AG20443 (cell line): ENCODE measurements at places on chromosomes 1 and 21.

DNA sequence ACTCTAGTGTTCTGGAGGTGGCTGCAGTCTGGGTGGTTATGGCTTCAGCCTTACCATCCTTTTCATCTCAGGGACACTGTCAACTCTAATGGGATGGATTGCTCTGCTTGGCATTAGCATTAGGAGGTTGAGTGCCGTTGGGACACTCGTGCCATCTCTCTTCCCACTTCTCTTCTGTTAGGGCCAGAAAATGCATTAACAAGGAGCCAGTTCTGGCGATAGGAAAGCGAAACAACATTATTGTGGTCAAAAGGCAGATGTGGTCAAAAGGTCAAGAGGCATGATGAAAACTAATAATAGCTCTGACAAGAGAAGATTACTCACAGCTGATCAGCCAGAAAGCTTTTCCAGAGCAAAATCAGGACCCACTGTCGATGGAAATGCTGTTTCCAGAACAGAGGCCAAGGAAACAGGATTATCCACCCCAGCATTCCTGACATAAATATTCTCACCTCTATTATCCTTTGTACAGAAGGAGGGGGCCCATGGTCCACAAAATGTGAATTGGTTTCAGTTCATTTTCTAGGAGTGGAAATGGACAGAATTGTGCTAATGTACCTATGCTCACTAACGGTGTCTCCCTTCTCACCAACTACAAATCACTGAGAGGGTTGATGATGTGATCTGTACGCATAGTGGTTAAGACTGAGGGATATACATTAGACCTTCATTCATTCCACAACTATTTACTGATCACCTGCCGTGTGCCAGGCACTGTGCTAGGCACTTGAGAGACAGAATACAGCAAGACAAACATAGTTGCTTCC is 72.0 kb downstream of the ST6GALNAC5 start:
- peak; percentile 61 for DNase-seq

DNA sequence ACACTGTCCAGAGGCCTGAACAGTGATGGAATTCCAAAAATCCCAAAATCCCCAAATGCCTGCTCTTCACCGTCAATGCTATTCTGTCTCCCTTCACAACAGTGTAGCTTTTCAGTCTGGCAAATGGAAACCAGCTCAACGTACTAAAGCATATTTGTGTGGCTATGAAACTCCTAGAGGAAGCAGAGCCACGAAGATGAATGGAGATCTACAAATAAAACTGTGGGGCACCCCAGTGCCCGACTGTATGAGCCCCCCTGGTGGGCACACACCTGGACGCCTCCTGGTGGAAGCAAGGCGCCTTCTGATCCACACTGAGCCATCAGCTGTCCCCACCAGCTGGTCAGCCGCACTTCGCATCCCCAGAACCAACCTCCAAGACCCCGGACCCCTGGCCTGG is 129.1 kb upstream of the SOD1 start:
- no peak for DNase-seq

GRCh38 chr1:228109073-228109961 is at the start of gene MRPL55:
Gene MRPL55 (minus strand): TSS chr1:228109299. CDS start chr1:228108260, 1,039 bp downstream.
- DNase-seq, result peak; percentile 97

DNA sequence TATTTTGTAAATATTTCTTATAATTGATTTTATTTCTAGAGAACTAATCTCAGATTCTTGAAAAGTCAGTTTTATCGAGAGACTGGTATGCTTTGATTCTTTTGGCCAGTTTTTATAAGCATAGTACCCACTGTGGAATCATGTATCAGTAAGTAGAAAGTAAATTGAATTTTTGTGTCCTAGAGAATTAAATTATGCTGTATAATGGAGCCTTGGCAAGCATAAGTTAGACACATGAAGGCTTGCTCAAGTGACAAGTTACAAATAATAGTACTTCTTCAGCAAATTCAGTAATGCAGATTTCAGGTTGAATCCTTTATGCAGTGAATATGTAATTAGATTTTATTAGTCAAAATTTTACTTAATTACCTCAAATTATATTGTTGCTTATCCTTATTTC is 40.1 kb downstream of the ADGRL2 start:
- no peak for DNase-seq

DNA sequence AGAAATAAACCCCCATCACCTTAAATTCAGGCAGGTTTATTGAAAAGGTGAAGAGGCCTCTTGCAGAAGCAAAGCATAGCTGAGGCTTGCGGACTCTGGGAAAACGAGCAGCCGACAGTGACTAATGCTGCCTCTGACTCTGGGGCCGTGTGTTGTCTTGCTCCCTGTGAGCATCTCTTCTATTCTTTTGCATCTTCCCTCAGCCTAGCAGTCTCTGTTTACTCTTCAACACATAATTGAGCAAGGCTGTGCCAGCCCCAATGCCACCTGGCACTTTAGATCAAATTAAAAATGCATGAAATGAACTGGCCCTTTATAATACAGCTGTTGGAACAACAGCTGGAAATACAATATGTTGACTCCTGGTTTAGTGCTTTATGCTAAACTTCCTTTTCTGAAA is 18.4 kb upstream of the REG4 start:
- DNase-seq, result no peak

- DNase-seq, result no peak
Measured at GRCh38 chr1:156749419-156750118, 1.9 kb downstream of the HDGF start.

GRCh38 chr1:177354247-177354646 is 183.5 kb downstream of the BRINP2 start:
- DNase-seq, result no peak

- no peak for DNase-seq
Measured at GRCh38 chr1:206415942-206416341, 54.3 kb upstream of the IKBKE start.

DNA sequence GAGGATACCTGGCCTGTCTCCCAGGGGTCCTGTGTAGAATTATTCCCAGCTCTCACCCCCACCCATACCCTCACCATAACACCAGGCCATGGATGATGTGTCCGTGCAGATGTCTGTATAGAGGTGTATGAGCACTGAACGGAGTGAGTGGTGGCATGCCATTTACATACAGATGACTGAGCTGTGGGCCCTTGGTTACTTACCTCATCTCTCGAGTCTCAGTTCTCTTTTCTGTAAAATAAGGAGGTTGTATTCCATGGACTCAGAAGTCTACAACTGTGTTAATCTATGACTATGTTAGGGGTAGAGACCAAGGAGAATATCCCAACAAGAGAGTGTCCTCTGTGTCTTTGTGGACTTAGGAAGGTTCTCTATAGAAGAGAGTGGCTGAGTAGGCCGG is 65.6 kb upstream of the CD1D start:
- DNase-seq, result no peak

GRCh38 chr1:230216896-230217295 is 149.9 kb downstream of the GALNT2 start:
- no peak for DNase-seq

- no peak for DNase-seq
Measured at GRCh38 chr1:118254491-118255425, 69.7 kb upstream of the SPAG17 start.

- no peak for DNase-seq
Measured at GRCh38 chr1:117985973-117986372, 56.4 kb downstream of the WDR3 start.

DNA sequence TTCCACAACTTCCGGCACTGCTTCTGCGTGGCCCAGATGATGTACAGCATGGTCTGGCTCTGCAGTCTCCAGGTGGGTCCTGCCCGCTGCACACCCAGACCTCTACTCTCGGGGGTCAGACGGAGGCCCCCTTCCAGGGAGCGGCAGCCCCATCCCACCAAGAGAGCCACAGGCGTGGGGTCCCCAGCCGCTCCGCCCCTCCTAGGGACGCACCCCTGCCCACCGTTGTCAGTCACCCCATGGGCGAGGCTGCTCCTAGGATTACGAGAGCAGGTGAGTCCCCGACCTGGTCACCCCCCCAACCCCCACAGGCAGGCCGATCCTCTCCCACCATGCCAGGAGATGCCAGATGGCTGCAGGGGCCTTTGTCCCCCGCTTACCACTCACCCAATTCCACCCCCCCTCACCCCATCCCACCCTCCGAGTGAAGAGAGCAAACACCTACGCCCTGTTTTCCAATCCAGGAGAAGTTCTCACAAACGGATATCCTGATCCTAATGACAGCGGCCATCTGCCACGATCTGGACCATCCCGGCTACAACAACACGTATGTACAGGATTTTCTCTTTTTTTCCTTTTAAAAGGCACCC is 107.0 kb downstream of the PDE9A start:
- no peak for DNase-seq

- no peak for DNase-seq
Measured at GRCh38 chr1:168009322-168009721, 72.5 kb upstream of the MPC2 start.

GRCh38 chr21:22573834-22574233 is 1575.6 kb downstream of the NCAM2 start:
- no peak for DNase-seq

GRCh38 chr1:42167611-42168390 is 3.3 kb upstream of the GUCA2A start:
- DNase-seq, result no peak

GRCh38 chr1:39799770-39800470 is 11.3 kb upstream of the BMP8B start:
- peak; percentile 86 for DNase-seq

DNA sequence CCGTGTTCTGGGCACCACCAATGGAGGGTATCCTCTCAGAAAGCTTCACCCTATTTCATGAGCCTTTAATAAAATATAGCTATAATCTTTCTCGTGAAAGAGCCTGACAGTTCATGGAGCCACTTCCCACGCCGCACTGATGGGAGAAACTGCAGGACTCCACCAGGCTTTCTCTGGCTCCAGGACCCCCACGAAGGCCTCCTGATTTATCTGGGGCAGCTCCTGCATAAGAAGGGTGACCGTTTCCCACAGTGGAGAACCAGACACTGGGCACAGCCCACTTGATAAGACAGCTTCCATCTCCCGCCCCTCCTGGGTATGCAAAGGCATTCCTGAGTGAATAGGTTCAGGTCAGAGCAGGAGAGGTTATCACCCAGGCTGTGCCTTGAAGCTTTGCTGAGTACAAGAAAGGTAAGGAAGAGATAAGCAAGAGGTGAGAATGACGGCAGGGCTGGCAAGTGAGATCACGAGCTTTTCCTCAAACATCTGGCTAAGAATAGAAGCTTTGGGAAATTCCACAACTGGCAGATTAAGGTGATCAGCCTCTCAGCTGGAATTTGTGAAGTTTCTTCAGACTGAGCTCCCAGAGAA is 499.8 kb downstream of the KIF26B start:
- no peak for DNase-seq

DNA sequence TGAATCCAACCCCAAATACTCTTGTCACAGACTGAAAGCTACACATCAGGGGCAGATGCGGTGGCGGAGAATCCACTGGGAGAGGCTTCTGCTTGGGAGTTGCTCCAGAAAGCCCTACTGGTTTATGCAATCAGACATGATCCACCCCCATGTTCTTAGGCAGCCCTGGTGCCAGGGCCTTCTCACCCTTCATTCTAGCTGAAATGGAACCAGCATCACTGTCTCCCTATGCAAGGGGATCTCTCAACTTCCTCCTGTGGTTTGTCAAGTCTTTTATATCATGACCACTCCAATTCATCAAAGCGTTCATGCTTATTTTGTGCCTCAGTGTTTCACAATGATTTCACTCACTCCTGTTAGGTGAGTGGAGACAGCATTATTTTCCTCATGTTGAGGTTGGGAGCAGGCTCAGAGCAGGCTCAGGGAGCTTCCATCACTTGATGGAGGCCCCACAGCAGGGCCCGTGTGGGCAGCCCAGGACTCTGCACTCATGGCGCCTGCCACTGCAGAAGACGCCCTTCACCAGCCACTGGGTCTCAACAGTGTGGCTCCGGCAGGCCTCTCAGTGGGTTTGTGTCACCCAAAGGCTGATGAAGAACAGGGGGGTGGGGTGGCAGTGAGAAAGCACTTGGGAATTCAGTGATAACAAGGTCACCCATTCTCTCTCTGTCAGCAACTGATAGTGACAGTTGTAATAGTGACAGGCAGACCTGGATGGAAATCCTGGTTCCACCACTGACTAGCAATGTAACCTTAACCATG is 67.1 kb downstream of the CD58 start:
- no peak for DNase-seq

DNA sequence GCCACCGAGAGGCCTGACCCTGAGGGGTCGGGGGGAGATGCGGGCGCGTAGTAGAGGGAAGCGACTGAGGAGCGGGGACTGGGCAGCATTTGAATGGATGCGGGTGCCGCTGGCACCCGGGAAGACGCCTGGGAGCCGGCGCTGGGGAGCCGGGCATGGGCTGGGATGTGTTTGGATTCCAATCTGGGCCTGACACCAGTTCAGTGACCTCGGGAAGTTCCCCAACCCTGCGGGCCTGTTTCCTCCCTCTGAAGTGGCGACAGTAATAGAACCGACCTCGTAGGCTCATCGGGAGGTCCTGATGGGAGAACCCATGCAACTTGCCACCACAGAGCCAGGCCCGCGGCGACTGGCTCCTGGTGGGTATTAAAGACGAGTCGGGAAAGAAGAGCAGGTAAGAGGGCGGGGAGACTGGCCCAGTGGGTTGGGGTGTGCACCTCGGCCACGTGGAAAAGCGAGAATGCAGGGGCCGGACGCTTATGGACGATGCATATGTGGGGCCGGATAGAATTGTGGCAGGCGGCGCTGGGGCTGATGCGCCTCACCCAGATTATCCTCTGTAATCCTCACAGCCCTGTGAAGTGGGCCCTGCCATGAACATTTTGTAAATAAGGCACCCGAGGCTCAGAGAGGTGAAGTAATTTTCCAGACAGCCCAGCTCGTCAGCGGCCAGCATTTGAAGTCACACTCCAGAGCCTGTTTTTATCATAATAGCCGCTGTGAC is 105.8 kb downstream of the SLC16A1 start:
- no peak for DNase-seq

GRCh38 chr1:3275471-3276340 is 178.8 kb upstream of the ARHGEF16 start:
- peak; percentile 30 for DNase-seq

- no peak for DNase-seq
Measured at GRCh38 chr1:183069562-183070216, 46.5 kb downstream of the LAMC1 start.

DNA sequence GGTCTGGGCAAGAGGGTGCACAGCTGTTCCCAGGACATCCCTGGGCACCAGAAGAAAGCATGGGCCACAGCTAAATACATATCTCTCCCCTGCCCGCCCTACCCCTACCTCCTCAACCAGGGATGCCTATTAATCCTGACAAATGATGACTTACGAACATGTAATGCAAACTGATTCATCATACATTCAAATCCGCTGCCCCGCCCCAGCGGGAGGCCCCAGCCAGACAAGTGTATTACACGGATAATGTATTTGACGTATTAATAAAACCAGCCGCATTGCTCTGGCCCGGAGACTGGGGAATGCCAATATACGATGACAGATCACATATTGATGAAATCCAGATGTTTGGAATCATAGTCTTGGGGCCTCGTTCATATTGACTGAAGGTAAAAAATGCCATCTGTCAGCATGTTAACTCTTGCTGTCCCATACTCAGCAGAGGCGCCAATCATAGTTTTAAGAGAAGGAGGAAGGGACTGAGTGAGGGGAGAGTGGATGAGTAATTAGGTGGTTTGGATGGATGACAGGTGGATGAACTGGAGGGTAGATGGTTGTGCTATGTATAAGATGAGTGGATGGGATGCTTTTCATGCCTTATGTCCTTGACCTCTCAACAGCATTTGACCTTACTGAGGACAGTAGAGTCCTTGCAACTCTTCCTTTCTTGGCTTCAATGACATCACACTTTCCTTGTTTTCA is 68.2 kb downstream of the TMEM53 start:
- DNase-seq, result no peak
